ENCODE measurements at places on chromosomes 4 and X.

DNA sequence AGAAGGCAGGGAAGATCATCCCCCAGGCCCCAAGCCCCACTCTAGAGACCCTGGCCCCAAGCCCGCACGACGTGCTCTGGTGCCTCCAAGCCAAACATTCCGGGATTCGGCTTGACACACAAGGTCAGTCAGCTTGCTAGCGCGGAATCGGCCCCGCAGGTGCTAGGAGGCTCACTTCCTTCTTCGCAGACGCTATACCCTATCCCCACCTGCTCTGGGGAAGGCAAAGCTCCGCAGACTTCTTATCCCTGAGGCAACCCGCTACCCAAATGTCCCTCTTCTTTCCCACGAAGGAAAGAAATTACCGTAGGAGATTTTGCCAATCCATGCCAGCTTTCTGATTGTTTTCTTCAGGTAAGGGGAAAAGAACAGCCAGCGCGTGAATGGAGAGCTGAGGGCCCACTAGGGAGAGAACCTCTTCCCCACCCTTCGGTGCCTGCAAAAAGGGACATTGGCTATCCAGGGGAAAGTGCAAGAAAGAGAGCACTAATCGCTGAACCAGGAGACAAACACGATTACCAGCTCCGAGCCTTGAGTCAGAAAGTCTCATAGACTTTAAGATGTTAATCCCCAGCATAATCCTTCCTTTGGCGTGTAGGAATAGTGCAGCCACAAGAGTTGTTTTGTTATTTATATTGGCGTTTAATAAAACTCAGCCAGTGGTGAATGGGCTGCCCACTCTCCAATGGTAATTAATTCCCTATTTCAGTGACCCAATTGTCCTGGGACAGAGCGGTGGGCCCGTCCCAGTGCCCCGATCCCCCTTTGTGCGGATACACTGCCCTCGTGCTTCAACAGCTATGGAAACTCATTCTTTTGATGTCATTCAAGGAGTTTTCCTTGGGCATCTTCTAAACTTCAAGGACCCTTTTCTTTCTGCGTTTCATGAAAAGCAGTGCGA lies 5.4 kb upstream of the NEUROG2 start:
- DNase-seq, result no peak

DNA sequence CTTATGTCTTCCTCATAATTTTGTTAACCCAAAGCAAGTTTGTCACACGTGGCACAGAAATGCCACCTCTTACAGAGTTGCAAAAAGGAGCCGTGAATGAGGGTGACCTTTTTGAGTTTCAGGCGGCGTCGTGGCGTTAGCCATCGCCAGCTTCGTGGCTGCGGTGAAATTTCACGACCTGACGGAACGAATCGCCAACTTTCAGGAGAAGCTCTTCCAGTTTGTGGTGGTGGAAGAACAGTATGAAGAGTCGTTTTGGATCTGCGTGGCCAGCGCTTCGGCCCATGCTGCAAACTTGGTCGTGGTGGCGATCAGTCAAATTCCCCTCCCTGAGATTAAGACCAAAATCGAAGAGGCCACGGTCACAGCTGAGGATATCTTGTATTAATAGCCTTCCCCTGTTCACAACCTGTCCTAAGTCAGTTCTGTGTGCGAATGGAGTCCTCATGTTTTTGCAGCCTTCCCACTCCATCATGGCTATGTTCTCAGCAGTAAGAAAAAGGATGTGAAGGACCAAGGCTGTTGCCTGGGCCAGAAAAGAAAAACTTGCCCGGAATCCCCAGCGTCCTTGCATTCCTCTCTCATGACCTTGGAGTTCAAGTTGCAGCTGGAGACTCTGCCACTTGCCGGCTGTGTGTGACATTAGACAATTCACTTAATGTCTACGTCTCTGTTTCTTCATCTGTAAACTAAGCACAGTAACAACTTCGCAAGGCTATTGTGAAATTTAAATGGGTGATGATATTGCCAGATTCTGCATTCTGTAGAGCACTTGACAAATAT lies 11.9 kb downstream of the CLRN2 start:
- no peak for DNase-seq

- DNase-seq, result no peak
Measured at GRCh38 chrX:123713434-123713833, 19.4 kb downstream of the THOC2 start.

GRCh38 chrX:48897157-48897624 lies 377 bp downstream of the TIMM17B start:
- DNase-seq, result no peak

DNA sequence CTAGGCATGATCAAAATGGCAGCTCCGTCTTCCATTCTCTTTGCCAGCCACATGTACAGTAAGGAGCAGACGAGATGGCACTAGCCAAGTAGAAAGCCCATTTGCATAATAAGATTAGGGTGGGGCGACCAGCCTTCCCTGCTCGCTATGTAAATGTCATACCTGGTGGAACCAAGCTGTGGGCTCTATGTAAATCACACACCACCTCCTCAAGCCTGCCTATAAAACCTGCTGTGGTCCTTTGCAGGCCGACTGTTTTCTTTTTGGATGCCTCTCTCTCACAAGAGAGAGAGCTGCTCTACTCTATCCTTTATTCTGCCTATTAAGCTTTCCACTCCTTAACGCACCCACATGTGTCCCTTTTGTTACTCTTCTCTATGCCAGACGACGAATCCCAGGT lies 1472.7 kb downstream of the ARAP2 start:
- no peak for DNase-seq

Measured in stimulated activated CD4-positive, alpha-beta T cell treated with anti-CD3 and anti-CD28 coated beads, Interleukin-1b, Interleukin-23, amount 100 ng/mL, for 1 hour (primary cell).